ENCODE measurements at places on chromosomes 12 and 14.
A peak's percentile ranks its signal among the peaks of the same experiment; 100 is the strongest.

GRCh38 chr12:126914170-126914793, 1352.7 kb upstream of the TMEM132C start:
- DNase-seq = no peak

DNA sequence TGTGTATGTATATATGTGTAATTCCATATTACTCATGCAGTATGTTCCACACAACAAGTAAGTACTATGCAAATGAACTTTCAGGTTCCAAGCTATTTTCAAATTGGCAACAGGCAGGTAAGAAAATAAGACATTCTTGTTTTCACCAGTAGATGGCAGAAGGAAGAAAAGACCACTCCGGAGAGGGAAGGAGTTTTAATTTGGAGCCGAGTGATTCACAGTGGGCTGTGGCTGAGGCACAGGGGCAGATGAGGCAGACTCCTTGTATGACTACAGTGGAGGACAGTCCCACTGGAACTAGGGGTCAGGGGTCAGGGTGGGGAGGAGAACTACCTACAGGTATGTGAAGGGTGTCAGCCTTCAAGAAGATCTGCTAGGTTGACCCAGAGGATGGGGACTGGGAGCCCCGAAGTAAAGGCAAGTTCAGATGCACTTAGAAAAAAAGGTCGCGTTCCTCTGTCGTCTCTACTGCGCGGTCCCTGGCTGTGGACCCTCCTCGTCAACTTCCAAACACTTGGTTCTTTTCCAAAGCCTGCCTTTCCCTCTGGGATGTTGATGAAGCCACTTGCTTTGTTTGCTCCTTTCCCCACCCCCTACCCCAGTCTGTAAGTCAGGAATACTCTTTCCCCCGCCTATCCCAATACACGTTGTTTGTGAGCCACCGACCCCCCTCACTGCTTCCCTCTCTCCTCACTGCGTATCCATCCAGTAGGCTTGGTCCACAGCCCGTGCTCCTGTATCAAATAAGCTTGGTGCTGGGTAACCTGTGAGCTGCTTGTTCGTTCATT, 24.1 kb downstream of the DDX47 start:
- peak; percentile 50 for DNase-seq

DNA sequence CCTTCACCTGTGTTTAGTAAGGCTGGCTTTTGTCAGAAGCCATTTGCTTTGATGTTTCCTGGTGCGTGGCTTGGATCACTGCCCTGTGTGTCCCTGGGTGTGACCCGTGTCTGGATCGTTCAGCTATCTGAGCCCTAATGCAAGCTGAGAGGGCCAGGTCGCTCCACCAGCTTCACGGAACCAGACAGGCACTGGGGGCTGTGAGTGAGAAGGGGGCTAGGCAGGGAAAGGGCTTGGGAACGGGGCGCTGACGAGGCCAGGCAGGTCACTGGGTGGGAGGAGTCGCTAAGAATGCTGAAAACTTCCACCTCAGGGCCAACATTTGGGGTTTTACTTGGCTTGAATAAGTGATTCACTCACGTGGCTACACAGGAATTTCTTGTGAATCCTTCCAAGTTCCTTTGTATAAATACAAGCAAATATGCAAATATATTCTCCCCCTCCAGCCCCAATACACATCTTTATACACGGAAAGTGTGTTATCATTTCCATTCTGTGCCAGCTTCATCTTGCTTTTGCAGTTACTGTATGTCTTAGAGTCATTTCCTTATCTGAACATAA, 24.2 kb upstream of the MMP17 start:
- no peak for DNase-seq

- DNase-seq = no peak
These were observed 6.5 kb upstream of the DEGS2 start for GRCh38 chr14:100165831-100166440.

DNA sequence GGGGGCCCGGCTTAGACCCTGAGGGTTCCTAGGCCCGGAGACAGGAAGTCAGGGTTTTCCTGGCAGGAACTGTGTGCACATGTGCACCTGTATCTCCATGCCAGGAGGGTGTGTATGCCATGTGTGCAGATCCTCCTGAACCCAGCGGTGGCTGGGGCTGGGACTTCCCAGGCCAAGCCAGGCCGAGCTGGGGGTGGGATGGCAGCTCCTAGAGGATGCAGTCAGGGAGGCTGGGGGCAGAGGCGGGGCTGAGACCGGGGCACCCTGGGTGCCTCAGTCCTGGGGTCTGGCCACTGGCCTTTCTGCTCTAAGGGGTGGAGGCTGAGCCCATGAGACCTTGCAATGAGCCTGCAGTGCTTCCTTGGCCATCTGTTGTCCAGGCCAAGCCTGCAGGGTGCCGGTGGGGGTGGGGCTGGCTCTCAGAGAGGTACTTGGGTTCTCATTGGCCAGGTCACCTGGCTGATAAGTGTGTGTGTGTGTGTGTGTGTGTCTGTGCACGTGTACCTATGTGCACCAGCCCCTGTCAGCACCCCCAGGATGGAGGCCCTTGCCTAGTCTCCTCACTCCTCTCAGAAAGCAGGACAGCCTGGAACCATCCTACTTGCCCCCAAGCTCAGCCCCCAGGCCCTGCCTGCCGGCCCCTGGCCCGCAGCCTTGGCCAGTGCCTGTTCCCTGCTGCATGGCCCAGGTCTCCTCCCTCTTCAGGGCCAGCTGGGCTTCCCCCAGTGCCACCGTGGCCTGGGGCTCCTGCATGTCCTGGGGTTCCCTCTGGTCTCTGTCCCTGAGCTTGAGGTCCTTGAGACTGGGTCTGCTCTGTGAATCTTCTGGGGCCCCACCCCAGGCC, 10.6 kb upstream of the TNFAIP2 start:
- DNase-seq = no peak

DNA sequence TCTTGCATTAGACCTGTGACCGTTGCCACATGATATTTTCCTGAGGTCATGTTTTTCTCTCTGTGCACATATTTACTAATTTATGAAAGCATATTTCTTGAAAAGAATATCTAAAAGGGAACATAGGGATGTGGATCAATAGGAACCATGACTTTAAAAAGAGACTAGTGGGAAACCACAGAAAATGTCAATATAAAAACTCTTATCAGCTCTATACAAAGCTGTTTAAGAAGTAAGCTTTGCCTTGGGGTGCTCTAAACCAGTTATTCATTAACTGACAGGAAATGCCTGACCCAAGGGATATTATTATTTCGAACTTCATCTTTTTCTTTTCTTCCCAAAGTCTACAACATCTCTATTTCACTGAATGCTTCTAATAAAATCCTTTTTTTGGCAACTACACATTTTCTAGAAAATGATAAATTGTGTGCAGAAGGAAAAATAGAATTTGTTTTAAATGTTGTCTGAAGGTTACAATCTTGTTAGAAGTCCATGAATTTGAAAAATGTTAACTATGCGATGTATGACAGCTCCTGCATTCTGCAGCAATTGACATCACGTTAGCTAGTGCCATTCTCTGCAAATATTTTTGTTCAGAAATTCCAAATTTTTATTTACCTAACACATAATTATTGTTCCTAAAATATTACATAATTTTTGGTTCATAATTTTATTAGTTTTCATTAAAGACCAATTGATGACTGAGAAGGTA, 345.0 kb downstream of the SLC16A7 start:
- DNase-seq = no peak

- no peak for DNase-seq
These were observed 1222.4 kb upstream of the USP15 start for GRCh38 chr12:61037792-61038191.

GRCh38 chr12:32483499-32483898, 84.1 kb downstream of the FGD4 start:
- DNase-seq = no peak

GRCh38 chr12:65596514-65597091, 227.7 kb upstream of the HMGA2 start:
- no peak for DNase-seq

GRCh38 chr14:65007202-65007601, 20.5 kb downstream of the FNTB start:
- DNase-seq = no peak

All from Karpas-422 (cell line).